A172 (cell line): ENCODE measurements at places on chromosomes 2 and 18.
A peak's percentile ranks its signal among the peaks of the same experiment; 100 is the strongest.

GRCh38 chr2:43158259-43158880, 68.0 kb downstream of the ZFP36L2 start:
- DNase-seq: peak; percentile 87

DNA sequence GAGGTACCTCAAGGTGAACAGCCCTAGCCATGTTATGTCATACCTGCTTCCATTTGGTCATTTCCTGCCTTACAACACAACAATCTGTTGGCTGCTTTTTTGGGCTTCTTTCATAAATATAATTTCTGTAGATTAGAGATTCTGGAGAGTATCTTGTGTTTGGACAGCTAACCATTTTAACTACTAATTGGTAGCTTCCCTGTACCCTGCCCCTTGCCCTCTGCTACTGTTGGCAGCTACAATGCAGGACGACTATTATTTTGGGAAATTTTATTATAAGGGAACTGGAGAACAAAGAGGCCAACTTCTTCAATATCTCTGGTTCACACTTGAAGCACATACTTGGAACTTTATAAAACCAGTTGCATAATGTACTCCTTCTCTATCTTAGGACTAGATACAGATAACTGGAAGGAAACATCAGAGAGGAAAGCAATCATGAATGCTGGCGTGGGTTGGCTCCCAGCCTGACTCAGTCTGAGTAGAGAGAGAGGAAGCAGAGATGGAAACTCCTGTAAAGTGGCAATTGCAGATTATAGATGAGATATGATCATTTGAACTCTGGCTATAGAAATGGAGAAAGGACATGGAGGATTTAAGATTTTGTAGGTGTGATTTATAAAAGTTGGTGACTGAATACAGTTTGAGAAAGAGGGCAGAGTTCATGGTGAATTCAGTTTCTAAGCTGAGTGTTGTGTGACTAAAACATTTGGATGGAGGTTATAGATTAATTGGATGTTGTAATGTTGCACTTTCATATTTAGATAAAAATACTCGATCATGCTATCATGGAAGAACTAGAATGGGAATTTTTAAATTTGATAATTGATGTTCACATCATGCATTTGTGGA, 74.5 kb downstream of the MDH1 start:
- DNase-seq: no peak

- DNase-seq: no peak
Observed at GRCh38 chr2:181776336-181776735, 96.0 kb upstream of the NEUROD1 start.

DNA sequence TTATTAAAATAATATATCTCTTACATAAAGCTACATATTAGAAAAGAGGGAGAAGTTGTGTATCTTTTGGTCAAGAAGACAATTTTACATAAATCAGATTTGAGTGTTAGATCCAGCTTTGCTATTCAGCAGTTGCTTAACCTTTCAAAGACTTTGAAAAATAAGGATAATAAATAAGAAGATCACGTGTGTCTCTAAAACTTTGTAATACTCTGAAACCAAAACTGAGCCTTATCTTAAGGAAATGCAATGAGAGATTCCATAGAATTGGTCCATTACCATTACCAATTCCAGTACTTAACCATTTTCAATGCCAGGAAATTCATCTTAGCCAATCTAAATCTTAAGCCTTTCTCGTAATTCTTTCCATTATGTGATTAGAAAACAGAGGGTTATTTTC, 89.2 kb upstream of the COL5A2 start:
- DNase-seq: no peak

DNA sequence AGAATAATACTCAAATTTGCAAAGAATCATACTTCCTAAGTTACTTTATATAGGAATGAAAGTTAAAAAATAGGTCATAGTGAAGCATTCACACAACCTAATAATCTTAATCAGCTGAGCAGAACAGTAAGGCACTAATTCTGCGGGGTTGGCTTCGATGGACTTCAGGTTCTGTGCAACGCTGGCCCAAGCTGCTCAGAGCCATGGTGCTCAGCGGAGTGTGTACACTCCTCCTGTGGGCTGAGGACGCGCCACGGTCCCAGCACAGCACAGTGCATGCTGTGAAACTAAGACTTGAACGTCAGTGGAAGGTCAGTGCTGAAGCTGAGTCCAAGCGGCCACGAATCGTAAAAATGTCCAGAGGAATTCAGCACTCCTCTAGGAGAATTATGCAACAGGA, 66.7 kb downstream of the MYT1L start:
- no peak for DNase-seq

- DNase-seq: no peak
Observed at GRCh38 chr2:144465749-144466148, 54.2 kb downstream of the ZEB2 start.

DNA sequence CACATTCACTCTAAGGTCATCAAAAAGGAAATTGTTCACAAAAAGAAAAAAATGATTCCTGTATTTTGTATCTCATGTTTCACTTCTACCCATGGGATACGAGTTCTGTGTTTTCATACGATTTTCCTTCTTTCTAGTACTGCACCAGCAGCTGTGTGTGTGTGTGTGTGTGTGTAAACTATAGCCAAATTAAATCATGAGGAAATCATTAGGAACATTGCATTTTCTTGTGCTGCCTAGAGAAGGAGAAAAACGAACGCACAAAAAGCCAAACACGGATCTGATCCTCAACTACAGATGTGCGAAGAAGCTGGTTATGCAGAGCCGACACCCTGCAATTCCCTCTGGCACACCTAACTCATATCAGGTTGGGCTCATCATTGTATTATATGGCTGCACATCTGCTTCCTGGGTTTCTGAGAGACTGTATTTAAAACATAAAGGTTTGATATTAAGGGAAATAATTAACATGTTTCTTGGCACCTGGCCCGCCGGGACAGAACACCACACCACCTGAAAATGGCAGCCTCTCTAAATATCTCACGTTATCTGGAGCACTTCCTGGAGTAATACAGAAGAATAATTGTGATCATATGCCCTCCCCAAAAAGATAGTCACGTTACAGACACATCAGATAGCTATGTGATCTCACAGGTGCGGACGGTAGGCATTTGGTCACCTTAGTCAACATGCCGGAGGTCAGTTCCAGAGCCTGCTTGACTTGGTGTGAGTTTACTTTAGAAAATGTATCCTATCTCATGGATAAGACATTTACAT, 586.3 kb upstream of the SALL3 start:
- DNase-seq: no peak

DNA sequence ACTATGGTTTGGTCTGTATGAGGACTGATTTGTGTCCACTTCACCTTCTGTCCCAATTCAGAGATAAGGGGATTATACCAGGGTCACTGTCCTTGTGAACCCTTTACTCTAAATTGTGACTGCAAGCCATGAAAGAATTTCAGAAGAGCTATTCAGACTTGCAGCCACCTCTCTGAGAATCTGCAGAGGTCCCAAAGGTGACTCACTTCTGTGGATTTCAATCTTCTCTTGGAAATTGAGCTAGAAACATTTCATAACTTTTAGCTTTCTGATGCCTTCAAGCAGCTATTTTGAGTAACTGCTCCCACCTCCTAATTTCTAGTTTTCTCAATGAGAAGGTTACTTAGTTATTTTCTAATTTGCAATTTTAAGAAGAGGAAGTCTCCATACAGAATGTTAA, 1242.4 kb upstream of the ACVR2A start:
- no peak for DNase-seq

GRCh38 chr18:73577365-73577764, 570.3 kb downstream of the FBXO15 start:
- no peak for DNase-seq

GRCh38 chr2:205749078-205749477, 66.8 kb downstream of the NRP2 start:
- DNase-seq: no peak

DNA sequence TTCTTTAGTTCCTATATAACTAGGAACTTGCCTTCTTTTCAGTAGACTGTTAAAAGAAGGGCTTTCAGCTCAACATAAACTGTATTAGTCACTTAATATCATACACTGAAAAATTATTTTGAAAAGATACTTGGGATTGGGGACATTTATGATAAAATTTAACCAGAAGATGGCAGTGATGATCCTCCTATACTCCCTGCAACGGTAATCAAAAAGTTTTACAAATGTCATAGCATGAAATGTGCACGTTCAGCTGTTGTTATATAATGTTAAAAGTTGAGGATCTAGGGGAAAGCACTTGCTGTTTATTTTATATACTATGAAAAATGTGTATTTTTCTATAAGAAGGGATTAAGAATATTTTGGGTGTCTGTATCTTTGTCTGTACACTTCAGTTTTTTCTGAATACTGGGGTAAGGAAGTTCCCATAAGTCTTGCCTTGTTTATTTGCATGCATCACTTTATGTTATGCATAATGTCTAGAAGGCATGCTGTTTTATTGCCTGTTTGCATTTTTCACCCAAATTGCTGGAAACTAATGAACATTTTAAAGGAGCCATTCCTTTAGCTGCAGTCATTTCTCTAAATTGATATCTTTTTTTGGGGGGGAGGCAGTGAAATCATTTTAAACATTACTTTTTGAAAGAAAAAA, 19.0 kb downstream of the DYNC1I2 start:
- DNase-seq: no peak

GRCh38 chr2:133766164-133766832, 198.0 kb upstream of the NCKAP5 start:
- DNase-seq: peak; percentile 16

DNA sequence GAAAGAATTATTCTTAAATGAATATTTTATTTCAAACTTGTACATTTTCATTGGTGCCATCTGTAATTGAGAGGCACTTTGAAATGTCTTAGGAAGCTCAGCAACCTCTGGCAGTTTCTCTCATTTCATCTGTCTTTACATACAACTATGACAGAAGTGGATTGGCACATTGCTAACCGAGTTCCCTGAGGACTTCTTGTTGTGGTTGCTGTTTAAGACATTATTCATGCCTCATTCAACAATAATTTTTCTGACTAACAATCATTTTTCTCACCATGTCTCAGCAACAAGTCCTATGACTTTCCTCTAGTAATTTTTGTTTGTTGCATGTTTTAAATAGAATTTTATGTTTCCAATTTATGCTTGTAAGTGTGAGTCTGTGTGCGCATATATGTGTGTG, 284.0 kb upstream of the CWC22 start:
- peak; percentile 60 for DNase-seq

DNA sequence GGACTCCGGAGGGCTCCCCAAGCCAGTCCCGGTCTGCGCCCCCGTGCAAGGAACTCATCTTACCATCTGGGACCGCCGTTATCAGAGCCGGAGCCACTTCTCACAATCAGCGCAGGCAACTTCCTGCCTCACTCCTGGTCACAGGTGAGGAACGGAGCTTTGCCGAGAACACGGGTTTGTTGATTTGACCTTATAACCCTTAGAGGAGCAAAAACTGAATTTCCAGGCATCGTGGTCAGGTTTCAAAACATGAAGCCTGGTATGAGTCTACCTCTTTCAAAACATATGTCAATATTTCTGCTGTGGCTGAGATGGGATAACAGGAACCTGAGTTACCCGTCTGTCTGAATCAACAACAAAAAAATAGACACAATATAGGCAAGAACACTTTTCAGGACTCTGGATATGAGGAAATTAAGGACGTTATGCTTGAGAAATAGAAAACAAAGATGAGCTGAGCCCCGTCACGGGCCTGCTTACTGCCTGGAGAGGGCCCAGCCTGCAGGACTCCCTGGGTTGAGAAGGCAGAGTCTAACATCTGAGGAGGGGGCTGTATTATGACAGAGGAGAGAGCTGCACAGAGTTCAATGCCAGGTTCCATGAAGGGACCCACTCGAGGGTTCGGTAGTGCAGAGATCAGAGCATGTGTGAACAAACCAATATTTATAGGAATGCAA, 148.7 kb downstream of the NDUFA10 start:
- no peak for DNase-seq

DNA sequence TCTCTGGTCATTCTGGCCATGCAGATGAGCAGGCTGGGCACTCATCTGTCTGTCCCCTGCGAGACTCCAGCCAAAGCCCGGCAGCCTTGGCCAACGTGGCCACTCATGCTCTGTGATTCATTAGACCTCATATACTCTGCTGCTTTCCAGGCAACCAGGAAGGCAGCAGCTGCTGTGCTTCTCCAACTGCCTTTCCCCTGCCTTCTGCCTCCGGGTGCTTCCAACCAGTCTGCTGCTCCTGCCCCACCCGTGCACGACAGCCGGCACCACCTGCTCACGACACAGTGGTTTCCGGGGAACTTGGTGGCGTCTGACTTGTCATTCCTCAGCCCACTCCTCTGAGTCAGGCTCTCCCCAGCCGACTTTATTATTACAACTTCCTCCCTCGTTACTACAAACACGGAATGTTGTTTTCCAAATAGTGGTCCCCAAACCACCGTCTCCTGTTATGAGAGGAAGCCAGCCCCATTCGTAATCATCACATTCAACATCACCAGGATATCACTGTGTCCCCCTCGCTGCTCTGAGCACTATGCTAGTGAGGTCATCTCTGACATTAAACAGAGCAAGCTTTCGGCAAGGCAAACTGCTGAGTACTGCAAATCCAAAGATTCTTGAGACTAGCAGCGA, 392.4 kb downstream of the ALK start:
- peak; percentile 20 for DNase-seq
